ENCODE measurements at places on chromosomes 6 and 20.

DNA sequence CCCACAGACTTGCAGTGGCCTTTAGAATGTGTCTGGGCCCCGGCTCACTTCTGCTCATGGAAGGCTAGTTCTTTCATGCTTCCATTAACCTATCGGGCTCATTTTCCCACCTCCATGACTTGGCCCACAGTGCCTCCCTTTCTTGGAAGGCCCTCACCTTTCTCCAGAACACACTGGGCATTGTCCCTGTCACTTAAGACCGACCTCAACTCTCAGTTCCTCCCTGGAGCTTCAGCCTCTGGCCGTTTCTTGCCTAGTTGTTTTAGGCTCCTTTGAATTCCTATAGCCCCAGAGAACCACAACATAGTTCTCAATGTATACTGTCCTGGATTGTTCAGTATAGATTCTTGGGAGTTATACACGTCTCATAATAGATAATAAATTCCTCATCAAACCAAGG, 19.3 kb upstream of the TNFAIP3 start:
- DNase-seq: no peak

DNA sequence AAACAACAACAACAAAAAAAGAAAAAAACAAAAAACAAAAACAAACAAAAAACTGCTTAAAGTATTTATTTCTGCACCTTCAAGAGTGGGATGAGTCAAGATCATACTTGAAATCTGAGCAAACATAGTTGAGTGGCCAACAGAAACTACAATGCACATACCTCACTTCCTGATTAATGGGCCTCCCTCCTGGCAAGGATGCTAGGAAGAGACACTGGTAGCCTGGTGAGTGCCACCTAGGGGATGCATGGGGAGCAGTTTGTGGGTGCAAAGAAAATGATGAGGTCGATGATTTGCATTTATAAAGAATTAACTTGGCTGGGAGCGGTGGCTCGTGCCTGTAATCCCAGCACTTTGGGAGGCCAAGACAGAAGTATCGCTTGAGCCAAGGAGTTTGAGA, 808.1 kb downstream of the MAFB start:
- no peak for DNase-seq

DNA sequence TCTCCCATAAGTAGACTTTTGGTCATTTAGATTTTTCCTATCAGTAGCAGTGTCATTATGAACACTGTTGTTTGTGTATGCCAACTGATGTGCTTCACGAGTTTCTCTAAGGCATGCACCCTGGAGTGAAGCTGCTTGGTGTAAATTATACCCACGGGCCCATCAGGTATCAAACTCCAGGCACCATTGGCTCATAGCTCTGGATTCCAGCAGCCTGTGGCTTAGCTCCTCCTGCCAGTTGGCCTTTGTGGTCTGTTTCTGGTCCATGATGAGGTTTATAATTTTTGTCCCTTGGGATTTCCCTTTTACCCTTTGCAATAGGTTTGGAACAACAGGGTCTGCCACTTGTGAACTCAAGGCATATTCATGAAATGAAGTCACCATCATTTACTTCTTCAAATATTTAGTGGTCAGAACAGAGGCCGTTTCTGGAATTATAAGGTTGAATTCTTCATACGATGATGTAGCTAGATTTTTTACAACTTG, 350.5 kb downstream of the PRL start:
- DNase-seq: peak; percentile 74

- no peak for DNase-seq
Measured at GRCh38 chr6:35893246-35893645, 27.7 kb downstream of the SRPK1 start.

DNA sequence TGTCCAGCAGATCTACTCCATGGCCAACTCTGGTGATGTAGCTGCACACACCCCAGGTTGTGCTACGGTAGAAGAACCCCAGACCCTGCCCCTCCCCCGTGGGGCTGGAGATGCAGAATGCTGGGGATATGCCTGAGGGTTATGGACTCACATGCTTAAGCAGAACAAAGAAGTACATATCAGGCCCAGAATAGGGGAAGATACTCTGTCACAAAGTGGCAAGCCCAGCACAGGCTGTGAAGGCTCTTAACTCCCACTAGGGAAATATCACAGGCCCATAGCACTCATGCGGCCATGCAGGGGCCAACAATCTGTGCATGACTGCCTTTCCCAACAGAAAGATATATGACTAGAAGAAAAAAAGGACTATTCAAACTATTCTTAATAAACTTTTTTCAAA, 234.9 kb downstream of the KCNQ5 start:
- DNase-seq: no peak

Measured in fibroblast of the conjunctiva (primary cell).